ENCODE measurements at places on chromosomes 7 and 10.

- DNase-seq = no peak
These were observed 40.6 kb downstream of the CCDC172 start for GRCh38 chr10:116364868-116365267.

- no peak for DNase-seq
These were observed 243.0 kb downstream of the BICC1 start for GRCh38 chr10:58755677-58756076.

DNA sequence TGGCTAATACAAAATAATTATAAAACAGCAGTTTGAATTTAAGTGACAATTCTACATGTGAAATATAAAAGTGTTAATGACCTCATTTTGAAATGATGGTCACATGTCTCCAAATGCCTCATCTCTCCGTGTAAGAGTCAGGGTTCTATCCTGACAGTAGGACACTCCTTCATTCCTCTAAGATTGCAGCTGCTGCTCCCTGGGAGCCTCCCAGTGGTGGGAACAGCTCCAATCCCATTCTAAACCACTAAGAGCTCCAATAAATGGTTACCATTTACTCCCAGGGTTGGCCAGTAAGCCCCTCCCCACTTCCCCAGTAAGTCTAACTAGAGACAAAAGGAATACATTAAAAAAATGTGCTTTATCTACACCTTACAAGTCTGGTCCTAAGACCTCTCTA lies 344.6 kb upstream of the AOAH start:
- no peak for DNase-seq

DNA sequence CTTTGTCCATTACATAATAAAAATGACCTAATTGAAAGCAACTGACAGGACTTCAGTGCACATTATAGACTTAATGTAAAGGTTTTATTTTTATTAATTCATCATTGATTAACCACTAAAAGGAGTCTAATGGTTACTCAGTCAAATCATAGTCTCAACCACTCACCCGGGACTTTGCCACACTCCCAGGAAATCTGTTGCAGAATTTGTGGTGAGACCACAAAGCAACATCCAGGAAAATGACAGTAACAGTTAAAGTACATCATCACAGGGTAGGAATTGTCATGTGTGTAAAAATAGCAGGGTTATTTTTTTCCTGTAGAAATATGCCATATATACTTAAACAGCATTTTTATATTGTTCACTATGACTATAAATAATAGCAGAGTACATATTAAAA lies 6.3 kb upstream of the HGF start:
- no peak for DNase-seq

- DNase-seq = no peak
These were observed 421.0 kb downstream of the PTPRN2 start for GRCh38 chr7:158166386-158167340.

- DNase-seq = no peak
These were observed 393.6 kb upstream of the GALNT17 start for GRCh38 chr7:70738151-70738885.

DNA sequence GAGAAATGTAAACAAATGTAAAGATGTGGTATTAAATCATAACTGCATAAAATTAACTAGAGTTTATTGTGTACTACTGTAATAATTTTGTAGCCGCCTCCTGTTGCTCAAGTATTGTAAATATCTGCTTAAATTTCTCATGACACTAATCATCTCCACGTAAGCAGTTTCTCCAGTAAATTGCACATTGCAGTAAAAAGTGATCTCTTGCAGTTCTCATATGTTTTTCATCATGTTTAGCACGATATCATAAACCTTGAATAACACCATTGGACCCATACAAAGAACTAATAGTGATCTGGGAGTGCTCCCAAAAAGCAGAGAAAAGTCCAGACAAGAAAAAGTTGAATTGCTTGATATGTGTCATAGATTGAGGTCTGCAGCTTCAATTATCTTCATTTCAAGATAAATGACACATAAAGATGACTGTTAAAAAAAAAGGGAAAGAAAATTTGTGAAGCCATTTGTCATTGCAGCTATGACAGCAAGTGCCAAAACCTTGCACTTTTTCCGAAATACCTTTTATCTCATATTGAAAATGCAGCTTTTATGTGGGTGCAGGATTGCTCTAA lies 15.3 kb downstream of the LIPA start:
- DNase-seq = no peak

- DNase-seq = no peak
These were observed 37.8 kb upstream of the RAPGEF5 start for GRCh38 chr7:22394739-22395138.

GRCh38 chr10:43703286-43703685 lies 54.6 kb upstream of the ZNF32 start:
- DNase-seq = no peak

GRCh38 chr10:69630651-69631400 lies 779 bp downstream of the FAM241B start:
- DNase-seq = no peak

DNA sequence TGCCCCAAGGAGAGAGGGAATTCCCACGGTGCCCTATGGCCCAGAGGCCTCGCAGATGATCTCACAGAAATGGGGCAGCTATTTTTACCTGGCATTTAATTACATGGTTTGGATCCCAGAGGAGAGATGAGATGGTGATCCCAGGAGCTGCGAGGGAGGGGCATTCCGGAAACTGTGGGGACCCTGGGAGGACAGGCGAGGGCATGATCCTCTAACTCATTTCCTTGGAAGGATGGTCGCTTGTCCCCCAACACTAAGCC lies 9.4 kb downstream of the SH2B2 start:
- no peak for DNase-seq

GRCh38 chr7:70047891-70048448 lies 449.7 kb downstream of the AUTS2 start:
- no peak for DNase-seq

GRCh38 chr7:121304102-121304658 lies 24.6 kb upstream of the WNT16 start:
- no peak for DNase-seq

DNA sequence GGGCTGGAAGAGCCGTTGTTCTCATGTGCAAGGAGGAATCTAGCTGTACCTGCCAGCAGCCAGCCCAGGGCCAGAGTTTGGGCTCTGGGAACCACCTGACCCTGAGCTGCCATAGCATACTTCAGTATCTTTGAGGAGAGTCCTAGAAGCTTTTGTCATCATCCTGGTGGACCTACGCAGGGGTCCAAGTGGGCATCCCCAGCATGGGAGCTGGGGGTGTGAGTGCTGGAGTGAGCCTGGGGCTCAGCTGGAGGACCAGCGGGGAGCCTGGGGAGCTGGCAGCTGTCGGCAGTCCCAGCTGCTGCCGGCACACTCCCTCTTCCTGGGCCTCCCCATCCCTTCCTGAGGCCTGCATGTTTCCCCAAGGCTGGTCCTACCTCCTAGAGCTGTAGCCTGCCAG lies 32.5 kb downstream of the C10orf105 start:
- DNase-seq = no peak
